Stimulated activated CD4-positive, alpha-beta T cell treated with anti-CD3 and anti-CD28 coated beads, Interleukin-1b, Interleukin-23, amount 100 ng/mL, for 4 hours (primary cell): ENCODE measurements at places on chromosomes 7 and 10.

DNA sequence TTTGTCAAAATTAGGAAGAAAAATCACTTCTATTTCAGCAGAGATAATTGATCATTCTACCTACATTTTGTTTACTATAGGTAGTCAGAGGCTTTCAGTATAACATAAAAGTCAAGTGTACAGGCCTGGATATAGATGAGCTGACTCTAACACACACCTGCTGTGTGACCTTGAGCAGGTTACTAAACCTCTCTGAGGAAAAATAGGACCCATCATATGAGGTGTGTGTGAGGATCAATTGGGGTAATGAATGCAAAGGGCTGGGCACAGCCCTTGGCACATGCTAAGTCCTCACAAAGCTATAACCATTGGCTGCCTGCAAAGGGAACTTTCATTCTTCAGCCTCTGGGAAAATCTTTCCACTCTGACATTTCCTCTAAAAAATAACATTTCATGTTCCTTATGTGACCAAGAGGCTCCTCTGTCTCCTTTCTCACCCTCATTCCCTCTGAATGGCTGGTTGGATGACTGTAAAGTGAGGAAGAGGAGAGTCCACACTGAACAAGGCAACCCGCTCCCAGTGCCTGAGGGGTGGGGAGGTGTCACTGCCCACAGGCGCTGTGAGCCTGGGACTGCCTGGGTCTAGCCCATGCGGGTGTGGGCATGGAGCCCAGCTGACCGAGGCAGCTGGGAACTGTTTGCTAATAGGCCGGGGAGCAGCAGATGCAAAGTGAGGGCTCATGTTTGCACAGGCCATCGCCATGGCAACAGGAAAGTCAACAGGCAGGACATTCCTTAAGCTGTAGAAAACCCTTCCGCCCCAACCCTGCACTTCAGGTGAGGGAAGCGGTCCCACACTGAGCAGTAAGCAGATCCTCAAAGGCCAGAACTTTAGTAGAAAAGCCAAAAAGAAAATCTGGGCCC, 36.8 kb downstream of the MYOF start:
- no peak for DNase-seq

DNA sequence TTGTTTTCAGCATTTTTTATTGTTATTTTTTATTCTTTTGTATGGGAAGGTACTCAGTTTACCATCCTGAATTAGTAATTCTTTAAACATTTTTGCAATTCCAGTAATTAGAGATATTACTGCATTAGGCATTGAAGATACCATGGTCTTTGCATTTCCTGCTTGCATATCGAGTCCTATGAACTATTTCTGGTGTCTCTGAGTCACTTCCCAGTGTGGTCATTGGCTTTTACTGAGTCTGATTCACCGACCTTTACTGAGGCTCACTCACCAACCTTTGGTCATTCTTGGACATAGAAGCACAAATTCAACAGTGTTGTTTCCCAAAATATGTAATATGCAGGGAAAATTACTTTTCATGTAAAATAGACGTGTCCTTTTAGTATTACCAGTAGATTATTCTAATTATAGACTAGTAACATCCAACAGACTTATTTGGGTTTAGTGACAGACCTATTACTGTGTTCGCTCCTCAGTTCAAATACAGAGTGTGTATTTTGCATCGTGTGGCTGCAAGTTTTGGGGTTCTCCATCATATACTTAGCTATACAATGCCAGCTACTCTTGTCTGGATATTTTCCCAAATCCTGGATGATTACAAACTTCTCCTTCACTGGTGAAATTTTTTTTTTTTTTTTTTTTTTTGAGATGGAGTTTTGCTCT, 180.7 kb upstream of the PRSS1 start:
- DNase-seq, result no peak

GRCh38 chr10:126394948-126395347, 6.7 kb upstream of the ADAM12 start:
- DNase-seq, result no peak

- no peak for DNase-seq
Observed at GRCh38 chr10:110530131-110530831, 32.6 kb downstream of the DUSP5 start.

- no peak for DNase-seq
Observed at GRCh38 chr10:113273181-113274163, 279.4 kb upstream of the HABP2 start.

- DNase-seq, result no peak
Observed at GRCh38 chr7:4042402-4043045, 639.6 kb upstream of the FOXK1 start.

- DNase-seq, result no peak
Observed at GRCh38 chr7:409339-410281, 110.0 kb downstream of the PDGFA start.

GRCh38 chr10:15223174-15223573, 54.7 kb upstream of the NMT2 start:
- DNase-seq, result no peak
